ENCODE measurements at places on chromosomes 5 and 9.
A peak's percentile ranks its signal among the peaks of the same experiment; 100 is the strongest.

DNA sequence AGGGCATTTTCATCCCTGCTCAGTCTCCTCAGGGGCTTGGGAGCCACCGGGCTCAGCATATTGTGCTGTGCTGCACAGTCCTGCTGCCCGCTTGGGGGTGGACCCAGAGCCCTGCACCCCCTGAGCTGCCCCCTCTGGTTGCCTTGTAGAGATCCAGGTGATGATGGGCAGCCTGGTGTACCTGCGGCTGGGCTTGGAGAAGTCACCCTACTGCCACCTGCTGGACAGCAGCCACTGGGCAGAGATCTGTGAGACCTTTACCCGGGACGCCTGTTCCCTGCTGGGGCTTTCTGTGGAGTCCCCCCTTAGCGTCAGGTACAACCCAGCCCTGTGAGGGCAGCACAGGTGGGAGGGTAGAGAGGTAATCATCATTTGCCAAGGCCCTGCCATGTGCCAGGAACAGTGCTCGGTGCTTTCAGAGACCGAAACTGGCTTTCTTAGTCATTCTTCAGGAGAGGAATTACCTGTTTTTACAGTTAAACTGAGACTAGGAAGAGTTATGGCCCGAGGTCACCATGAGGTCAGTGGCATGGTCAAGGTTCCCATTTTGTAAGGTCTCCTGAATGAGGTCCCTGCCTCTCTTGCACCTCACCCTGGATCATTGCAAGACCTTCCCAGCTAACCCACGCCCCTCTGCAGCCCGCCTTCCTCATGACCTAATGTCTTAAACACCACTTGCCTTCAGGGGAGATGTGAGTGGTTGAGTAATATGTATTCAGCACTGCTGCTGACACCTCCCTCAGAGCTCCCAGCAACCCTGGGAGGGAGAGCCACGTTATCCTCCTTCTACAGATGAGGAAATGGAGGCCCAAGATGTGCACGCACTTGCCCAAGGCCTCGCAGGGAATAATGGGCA is 7.5 kb downstream of the NHP2 start:
- DNase-seq = peak; percentile 91

DNA sequence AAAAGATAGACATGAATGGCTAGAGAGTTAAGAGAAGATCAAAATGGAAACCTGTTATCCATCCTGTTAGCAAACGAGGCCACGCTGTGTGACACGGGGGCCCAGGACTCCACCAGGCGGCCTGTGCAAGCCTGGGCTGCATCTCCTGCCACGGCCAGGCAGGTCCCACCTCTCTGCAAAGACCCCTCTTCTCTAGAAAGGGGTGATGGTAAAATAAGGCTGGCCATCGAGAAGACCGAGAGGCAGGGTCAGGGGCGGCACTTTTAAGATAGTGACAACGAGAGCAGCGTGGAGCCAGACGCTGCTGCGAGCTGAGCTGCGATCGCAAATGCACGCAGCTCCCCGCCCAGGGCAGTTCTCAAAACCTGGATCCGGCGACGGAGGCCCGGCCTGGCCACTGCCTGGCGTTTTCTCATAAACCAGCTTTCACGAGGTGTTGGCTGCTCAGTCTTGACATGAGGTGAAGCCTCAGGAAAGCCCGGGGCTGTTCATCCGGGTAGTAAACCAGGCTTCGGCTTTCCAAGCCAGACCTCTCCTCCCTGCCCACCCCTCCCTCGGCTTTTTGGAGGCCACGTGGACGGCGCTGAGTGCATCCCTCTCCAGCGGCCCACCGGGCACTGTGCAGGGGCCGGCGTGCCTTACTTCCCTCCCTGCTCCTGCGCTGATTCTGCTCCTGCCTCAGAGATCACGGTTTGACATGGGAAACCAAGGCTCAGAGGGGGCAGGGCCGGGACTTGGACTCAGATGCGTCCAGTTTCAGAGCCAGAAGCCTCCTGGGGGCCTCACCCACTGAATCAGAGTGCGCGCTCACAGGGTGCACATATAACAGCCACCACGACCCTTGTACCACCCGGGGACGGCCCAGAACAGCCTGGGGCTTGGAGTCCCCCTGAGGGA is 151.6 kb upstream of the PHYKPL start:
- DNase-seq = no peak

DNA sequence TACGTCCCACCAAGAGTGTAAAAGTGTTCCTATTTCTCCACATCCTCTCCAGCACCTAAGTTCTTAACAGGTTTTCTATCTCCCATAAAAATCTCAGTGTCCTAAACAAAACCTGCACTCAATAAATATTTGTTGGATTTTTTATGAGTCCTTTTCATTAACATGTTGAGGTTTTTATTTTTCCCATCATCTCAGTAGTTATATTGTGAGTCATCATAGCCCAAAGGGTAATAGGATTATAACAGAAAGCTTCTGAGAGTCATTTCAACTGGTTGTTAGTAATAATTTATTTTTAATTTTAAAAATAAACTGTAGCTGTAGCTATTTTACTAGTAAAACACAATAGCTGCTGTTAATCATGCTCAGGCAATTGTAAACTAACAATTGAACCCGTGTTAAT is 331.6 kb upstream of the SLC30A5 start:
- DNase-seq = no peak

DNA sequence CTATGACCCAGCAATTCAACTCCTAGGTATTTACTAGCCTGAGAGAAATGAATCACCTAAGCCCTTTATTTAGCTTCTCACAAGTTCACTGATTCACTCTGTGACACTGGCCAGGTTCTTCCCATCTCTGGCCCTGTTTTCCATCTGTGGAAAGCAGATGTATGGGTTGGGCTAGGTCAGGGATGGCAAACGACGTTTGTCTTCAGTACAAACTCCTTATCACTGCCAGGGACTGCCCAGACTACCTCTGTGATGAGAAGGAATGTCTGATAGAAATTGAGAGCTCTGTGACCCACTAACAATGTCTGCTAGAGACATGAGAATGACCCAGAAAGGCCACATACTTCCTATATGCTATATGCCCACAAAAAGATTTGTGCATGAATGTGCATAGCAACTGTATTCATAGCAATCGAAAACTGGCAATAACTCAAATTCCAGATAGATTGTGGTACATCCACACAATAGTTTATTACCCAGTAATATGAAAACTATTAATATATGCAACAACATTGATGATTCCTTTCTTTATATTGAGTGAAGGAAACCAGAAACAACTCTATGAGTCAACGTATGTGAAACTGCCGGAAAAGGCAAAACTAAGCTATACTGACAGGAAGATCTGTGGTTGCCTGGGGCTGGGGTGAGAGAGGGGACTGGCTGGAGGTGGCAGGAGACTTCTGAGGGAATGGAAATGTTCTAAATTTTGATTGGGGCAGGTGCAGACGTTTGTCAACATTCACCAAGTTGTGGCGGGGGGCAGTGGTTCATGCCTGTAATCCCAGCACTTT is 32.0 kb upstream of the ADAM19 start:
- DNase-seq = no peak

- no peak for DNase-seq
Observed at GRCh38 chr5:98096155-98096554, 677.3 kb upstream of the RGMB start.

- no peak for DNase-seq
Observed at GRCh38 chr9:90967145-90967538, 165.5 kb downstream of the SYK start.

DNA sequence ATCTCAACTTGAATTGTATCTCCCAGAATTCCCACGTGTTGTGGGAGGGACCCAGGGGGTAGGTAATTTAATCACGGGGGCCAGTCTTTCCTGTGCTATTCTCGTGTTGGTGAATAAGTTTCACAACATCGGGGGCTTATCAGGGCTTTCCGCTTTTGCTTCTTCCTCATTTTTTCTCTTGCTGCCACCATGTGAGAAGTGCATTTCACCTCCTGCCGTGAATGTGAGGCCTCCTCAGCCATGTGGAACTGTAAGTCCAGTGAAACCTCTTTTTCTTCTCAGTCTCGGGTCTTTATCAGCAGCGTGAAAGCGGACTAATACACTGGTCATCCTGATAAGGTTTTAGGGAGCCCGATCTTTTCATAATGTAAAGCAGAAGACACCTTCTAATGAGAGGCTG is 687.0 kb upstream of the FTMT start:
- no peak for DNase-seq

- no peak for DNase-seq
Observed at GRCh38 chr5:32304622-32305021, 8.1 kb downstream of the MTMR12 start.

- peak; percentile 44 for DNase-seq
Observed at GRCh38 chr5:42005561-42006153, 80.6 kb downstream of the FBXO4 start.

DNA sequence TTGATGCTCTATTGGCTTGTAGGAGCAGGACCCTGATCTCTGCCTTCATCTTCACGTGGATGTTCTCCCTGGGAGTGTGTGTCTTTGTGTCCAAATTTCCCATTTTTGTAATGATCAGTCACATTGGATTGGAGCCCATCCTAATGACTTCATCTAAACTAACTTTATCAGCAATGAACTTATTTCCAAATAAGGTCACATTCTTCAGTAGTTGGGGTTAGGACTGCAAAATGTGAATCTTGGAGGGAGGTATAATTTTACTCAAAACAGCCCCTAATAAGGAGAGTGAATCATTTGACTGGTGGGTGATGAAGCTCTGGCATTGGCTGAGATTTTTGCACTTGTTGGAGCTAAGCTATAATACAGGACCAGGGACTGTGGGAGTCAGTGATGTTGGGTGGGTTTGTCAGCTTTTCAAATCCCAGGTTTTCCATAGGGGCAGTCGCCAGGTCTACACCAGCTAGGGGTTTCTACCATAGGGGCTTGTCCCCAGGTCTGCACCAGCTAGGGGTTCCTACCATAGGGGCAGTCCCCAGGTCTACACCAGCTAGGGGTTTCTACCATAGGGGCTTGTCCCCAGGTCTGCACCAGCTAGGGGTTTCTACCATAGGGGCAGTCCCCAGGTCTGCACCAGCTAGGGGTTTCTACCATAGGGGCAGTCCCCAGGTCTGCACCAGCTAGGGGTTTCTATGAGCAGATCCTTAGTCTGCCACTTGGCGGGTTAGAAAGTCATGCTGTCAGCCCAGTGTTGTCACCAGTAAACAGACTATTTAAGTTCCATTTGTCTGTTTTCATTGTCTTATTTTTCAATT is 382.6 kb upstream of the DAP start:
- no peak for DNase-seq

DNA sequence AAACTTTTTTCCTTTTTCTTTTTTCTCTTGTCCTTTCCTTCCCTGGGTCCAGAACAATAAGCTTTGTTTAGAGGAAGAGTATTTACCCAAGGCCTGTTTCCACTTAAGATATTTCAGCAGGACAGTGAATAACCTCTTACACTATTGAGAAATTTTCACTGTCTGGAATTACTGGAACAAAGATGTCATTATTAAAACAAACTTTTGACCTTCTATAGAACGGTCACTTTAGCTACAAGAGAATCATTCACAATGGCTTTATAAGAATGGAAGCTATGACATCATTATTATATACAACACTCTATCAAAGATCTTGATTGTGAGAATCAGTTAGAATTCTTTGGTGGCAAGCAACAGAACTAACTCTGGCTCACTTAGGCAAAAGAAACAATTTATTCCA is 22.0 kb upstream of the ARHGAP26 start:
- DNase-seq = no peak

GRCh38 chr9:137175345-137175961 is 3.6 kb upstream of the TMEM210 start:
- DNase-seq = no peak

DNA sequence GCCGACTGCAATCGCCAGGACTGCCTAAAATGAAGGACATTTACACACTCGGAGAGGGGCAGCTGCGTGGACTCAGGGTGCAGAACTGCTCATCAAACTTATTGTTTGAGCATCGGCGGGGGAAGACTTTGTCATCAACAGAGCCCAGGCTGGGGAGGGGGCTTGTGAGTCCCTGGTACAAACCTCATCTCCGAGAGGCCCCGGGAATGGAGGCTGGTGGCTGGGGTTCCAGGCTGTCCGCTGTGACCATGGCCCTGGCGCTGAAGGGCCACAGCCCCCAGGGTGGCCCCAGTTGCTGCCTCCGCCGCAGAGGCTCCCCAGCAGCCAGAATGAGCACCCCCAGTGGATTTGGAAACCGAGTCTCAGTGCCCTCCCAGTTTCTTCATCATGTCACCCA is 46.1 kb upstream of the RNU6ATAC start:
- no peak for DNase-seq

DNA sequence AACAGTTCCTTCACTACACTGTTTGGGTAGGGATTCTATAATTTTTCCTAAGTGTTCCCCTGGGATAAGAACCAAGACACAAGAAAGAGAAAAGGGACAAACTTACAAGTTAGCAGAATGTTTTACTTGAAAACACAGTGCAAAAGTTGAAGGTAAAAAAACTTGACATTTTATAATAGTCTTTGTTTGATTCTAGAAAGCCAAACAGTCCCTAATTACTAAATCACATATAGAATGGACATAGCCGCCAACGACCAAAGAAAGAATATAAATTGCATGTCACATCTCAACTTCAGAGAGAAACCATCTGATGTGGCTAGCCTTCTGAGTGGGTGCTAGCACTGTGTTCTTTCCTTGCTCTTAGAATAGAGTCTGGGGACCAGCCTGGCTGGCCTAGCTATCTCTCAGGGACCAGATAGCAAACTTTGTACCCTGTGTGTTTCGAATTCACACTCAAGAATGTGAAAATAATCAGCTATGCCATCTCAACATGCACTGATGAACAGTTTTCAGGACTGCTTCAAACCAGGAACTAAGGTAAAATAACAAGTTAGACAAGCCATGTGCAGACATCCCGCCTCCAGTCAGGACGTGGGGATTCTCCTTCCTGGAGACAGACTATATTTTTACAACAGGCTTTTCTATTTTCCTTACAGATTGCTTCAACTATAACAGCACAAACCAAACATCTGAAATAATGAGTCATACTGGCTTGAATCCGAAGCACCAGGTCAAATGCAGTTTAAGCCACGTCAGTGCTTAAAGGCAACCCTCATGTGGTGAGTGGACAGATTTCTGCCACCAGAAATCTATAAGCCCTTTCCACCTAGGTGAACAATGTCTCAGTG is 53.7 kb downstream of the LHFPL2 start:
- DNase-seq = peak; percentile 92

DNA sequence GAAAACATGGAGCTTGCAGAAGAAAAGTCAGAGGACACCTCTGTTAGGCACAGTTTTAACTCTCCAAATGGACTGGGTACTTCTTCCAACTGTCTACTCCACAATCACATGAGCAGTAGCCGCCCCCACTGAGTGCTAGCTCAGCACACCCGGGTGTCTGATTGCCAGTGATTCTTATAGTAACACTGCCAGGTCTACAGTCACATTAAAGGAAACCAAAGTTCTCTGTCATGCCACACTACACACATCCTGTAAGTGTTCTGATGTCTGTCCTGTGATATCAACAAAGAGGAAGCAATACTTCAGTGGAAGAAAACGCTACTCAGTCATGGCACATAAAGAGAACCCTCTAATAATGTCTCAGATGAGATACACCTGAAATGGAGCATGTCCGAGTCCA is at the start of gene HAVCR2:
HAVCR2 (minus strand) TSS at position 69 of the 400 bp plus-strand sequence; CDS start at position 8, 61 bp downstream.
- no peak for DNase-seq

GRCh38 chr5:155711882-155712281 is 615.1 kb upstream of the SGCD start:
- no peak for DNase-seq

Measured in DMS53 (cell line).